ENCODE measurements at places on chromosomes 7 and 10.

DNA sequence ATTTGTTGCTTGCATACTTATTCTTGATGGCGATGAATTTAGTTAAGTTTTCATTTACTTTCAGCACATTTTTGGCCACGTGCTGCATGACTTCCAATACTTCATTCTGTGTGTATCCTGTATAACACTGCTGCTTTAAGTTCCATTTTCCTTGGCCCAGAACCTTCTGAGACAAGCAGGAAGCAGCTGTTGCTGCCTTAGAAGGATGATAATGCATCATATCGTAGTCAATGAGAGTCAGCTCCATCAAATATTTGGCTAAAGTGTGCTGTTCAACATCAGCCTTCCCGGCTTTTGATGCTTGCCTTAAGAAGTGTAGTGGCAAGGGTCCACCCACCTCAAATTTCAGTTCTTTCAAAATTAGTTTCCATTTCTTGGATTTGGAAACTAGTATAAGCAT lies 59.2 kb upstream of the GLCCI1 start:
- DNase-seq, result no peak

GRCh38 chr10:119761106-119761505 lies 35.3 kb downstream of the INPP5F start:
- DNase-seq, result peak; percentile 95

DNA sequence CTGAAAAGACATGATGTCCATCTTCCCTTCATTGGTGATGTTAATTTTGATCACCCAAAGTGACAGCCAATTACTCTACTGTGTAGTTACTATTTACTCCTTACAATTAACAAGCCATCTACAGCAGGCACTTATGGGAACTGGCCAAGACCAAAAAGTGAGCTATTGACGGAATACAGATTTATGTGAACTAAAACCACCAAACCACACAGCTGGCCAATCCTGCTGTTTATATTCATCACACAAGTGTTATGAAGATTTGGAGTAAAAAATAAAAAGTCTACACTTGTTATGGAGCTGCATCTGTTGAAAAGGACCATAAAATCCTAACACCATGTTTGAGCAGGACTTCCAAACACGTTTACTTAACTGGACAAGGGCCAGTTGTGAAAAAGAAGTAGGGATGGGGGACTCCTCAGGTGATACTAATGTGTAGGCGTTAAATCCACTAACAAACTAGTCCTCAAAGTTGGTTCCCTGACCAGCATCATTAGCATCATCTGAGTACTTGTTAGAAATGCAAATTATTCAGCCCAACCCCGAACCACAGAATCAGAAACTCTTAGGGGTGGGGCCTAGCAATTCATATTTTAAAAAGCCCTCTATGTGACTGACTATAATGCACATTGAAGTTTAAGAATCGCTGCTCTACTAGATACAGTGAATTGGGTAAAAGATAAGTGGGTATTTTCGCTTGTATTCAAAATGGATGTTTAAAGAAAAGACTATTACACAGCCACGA lies 11.6 kb downstream of the MCMBP start:
- no peak for DNase-seq

DNA sequence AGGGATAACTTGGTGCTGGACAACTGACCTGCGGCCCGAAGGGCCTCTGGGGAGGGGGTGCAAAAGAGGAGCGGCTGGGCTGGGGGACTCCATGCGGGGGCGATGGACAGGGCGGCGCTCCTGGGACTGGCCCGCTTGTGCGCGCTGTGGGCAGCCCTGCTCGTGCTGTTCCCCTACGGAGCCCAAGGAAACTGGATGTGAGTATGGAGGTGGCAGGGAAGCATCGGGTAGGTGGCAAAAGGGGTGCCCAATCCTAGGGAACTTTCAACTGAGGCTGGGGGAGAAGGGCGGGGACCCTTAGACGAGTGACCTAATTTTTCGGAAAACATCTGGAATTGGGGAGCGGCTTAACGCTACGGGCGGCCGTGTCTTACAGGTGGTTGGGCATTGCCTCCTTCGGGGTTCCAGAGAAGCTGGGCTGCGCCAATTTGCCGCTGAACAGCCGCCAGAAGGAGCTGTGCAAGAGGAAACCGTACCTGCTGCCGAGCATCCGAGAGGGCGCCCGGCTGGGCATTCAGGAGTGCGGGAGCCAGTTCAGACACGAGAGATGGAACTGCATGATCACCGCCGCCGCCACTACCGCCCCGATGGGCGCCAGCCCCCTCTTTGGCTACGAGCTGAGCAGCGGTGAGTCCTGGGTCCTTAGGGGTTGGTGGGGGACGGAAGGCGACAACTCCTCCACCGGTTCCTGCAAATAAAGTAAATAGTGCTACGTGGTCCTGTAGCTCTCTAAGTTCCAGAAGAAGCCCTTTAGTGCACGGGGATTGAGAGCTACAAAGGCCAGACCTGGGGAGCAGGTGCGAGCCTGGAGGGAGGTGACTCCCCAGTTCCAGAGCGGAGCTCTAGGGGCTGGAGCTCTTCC lies 622 bp downstream of the WNT16 start:
- DNase-seq, result peak; percentile 22

DNA sequence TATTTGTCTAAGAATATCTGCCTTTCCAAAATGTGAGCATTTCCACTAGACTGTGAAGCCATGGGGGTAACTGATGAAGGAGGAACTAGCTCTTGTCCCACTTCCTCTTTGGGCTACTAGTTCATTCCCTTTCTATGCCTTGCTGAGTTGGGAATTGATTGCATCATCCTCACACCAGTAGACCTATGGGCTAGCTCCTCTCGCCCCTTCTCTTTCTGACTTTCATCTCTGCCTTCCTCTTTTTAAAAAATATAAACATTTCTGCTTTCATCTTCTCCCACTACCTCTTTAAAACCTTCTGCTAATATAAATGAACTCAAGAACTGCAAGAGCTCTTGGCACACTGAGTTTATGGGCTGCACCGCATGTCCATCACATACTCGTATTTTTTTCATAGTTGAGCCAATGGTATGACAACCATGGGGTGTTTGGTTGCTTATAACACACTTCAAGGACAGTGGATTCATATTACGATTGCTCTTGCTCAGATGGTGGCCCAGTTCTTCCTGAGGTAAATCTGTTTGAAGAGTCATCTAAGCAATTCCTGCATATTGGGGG lies 182.0 kb downstream of the REEP3 start:
- peak; percentile 47 for DNase-seq

- DNase-seq, result no peak
Measured at GRCh38 chr7:16353226-16353625, 68.1 kb downstream of the CRPPA start.
